ENCODE measurements at places on chromosomes 1 and 21.
A peak's percentile ranks its signal among the peaks of the same experiment; 100 is the strongest.

GRCh38 chr1:45687014-45687753, 797 bp upstream of the TMEM69 start:
- DNase-seq, result peak; percentile 99

DNA sequence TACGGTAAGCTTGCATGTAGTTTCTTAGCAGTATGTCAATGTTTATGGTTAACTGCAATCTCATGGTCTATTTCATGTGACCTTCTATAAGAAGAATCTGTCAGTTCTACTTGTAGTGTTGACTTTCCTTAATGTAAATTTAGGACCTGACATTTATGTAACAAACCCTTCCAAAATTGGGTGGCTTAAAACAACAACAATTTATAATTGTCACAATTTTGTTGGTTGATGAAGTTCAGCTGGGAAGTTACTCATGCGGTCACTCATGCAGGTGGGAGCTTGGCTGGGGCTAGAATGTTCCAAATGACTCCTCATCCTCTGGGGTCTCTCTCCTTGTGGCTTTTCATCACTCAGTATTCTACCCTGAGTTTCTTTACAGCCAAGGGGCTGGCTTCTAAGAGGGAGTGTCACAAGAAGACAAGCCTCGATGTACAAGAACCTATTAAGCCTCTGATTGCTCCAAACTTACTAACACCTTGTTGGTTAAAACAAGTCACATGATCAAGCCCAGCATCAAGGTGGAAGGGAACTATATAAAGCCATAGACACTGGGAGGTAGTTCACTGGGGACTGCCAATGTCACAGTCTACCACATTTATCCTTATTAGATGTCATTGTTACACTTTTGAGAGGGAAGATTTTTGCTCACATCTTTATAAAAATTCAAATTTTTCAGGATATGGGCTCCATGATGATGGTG, 23.9 kb downstream of the CCN1 start:
- no peak for DNase-seq

GRCh38 chr1:85225624-85226380, 25.0 kb upstream of the SYDE2 start:
- no peak for DNase-seq

- DNase-seq, result no peak
Measured at GRCh38 chr1:159071970-159072582, 4.5 kb downstream of the AIM2 start.

GRCh38 chr1:180204231-180204630, 25.8 kb upstream of the LHX4 start:
- DNase-seq, result no peak

GRCh38 chr1:71721532-71721931, 560.8 kb downstream of the NEGR1 start:
- DNase-seq, result no peak

GRCh38 chr1:20095564-20096434, 23.5 kb downstream of the PLA2G2D start:
- no peak for DNase-seq

- DNase-seq, result no peak
Measured at GRCh38 chr1:117101334-117101733, 20.2 kb downstream of the TRIM45 start.

- peak; percentile 41 for DNase-seq
Measured at GRCh38 chr1:234862944-234863515, 253.1 kb upstream of the IRF2BP2 start.

DNA sequence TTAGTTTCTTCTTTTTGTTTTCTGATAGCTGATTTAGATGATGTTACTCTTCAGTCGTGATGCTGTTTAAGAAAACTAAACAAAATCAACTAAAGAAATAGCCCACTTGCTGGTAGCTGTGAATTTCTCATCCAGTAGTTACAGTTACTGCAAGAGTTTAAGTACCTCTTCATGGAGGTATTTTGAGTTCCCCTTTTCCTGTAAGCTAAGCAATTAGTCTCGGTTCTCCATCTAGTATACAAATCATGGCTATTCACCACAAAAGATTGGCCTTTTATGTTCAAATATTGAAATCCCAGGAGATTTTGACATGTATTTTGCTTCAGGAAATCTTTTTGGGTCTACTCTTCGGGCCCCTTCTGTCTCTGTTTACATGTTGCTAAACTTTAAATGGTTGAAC, 31.1 kb downstream of the HUNK start:
- no peak for DNase-seq

GRCh38 chr1:224613486-224613885, 2.6 kb upstream of the CNIH3 start:
- DNase-seq, result no peak

DNA sequence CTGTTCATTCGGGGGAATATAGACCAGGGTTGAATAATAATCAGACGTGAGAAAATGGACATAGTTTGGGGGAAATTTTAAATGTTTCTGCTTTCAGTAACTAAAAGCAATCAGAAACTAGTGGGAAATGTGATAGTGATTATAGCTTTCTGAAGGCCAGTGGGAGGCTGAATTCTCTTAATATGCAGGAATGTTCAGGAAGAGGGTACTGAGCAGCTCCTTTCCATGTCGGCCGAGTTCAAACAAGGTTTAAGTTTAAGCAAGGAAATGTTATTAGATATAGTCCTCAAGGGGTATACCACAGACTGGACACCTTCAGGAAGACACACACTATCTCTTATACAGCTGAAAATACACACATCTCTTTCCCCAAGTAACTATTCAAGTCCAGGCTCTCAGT, 105.5 kb downstream of the HHAT start:
- no peak for DNase-seq

GRCh38 chr21:45209685-45210284, 77.9 kb downstream of the POFUT2 start:
- no peak for DNase-seq
